Mesenteric fat pad (tissue), 1 donor: ENCODE measurements at places on chromosomes 16 and 17. TPM values are rescaled to one million over a fixed set of nuclear protein-coding genes. Genes with fewer than 3 reads are reported as not detected.

The ACSF2 gene
- 148 TPM for total RNA-seq

The DNAAF8 gene
- 1.3 TPM for total RNA-seq

- peak; percentile 62 for DNase-seq
Measured at GRCh38 chr17:74531231-74531761, at the start of gene CD300LB. TSS of gene CD300LB (minus strand) at chr17:74531475. CDS start at chr17:74531350, 125 bp downstream.

- no peak for DNase-seq
Measured at GRCh38 chr17:17990282-17990681, 17.6 kb downstream of the DRC3 start.

DNA sequence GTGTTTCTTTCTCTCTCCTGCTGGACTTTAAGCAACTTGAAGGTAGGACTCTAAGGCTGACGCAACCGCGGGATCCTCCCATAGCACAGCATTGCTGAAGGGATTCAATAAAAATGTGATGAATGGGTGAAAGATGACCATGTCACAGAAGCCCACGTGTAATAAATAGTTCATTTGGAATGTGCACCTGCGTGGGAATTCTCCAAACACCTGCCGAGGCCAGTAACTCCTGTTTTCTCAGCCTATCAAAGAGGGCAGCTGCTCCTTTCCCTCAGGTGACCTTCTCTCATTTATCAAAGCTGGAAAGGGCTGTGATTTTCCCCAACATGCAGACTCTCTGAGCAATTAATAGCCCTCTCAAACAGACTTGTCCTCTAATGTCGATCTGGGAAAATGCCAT lies 235.7 kb downstream of the STX8 start:
- no peak for DNase-seq
